Right lung (tissue), 10 donors: ENCODE measurements at places on chromosomes 12 and 14. TPM values are rescaled to one million over a fixed set of nuclear protein-coding genes. Genes with fewer than 3 reads are reported as not detected.

DNA sequence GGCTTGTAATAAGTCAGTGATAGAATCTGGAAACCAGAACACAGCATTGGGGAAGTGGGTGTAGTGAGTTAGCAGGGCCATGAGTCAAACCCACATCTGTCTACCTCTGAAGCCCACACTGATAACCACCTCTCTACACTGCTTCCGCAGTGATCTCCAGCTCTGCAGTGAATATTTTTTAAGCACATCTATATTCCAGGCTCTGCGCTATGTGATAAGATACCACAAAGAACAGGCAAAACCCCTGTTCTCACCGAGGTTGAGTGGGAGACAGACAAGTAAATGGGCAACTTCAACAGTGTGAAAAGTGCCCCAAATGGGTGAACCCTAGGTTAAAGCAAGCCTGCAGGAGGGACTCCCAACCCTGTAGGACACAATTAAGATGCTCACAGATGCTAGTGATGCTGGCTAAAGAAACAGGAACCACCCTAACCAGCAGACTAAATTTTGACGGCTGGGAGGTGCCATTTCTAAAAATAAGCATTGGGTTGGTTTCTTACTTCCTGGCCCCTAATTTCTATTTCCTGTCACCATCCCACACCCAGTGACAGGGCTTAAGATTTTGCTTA is 375.0 kb downstream of the DPF3 start:
- DNase-seq = no peak

The GNB3 gene
- 6.0 TPM for polyA plus RNA-seq

DNA sequence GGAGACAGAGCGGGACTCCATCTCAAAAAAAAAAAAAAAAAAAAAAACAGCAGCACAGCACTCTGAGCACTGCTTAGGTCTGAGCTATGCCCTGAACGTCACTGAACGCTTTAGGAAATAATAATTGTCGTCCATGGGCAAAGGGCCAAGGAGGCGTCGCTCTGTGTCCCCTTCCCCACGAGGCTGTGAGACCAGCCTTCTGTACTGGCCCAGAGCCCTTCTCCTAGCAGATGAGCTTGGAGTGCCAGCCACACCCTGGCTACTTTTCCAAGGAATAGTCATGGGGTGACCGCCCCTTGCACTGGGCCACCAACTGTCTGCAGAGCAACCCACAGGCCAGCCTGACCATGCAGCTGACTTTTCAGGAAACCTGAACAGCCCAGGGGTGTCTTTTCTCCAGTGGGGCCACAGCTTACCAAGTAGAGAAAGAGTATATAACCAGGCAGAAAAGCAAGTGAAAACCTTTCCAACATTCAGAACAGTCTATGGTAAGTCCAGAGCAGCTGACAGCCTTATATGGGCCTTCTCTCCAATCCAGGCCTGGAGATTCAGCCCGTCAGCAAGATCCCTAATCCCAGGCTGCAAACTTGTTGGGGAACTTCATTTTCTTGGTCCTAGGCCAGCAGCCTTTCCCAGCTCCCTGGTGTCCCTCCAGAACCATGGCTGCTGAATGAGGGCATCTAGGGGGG is 28.5 kb downstream of the CD9 start:
- DNase-seq = no peak

DNA sequence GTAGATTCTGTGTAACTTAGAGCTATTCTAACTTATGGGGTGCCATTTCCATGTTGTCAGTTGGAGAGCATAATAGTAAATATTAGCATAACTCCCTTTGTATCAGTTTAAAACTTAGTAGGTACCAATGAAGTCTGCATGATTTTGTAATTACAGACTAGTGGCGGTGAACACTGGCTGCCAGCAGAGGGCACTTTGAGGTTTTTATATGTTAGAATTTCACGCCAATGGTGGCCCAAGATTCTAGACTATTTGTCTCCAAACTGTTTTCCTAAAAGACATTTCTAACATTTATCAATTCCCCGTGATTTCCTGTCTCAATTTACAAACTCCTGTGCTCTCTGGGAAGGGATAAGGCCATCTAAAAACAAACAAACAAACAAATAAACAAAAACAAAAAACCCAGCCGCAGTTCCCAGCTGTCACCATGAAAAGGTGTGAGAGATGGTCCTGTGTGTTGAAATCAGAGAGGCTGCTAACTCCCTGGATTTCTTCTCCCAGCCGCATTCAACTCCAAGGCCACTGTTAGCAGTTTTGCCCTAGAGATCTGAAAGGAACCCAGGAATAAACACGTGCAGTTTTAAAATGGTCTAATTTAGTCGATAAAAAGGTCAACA is 57.6 kb downstream of the BRMS1L start:
- DNase-seq = peak; percentile 19

- DNase-seq = peak; percentile 67
Measured at GRCh38 chr12:119412811-119413794, 78.6 kb downstream of the CCDC60 start.

DNA sequence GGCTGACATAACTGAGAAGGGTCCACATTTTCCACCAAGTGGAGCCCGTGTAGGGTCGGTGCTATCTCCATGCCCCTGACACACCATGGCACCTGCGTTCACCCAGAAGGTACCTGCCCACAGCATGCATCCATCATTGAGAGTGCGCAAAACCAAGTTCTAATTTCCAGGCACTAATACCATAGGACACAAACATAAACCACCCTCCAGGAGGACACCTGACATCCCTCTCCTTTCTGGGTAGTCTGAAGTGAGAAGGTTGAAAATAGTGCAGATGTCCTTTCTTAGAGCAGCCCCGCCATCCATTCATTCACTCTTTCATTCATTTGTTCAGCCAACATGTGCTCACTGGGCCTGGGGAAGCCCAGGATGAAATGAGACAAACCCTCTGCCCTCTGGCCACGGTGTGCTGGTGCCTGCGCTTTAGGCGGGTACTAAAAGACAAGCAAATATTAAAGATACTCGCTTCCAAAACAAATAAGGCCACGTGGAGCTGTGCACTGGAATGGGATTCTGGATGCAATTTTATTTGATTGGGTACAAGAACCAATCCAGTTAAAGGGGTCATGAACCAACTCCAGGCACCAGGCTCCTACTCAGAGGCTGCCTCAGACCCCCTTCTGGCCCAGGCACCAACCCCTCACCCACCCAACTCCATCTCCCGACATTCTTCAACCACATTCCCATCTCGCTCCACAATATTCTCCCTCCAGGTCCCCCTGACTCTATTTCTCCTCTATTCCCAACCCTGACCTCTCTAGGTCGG is 1.2 kb downstream of the TTC7B start:
- DNase-seq = no peak

GRCh38 chr14:55665067-55665675 is 85.2 kb downstream of the KTN1 start:
- no peak for DNase-seq

GRCh38 chr12:49661746-49662145 is 38.4 kb downstream of the PRPF40B start:
- DNase-seq = no peak

The TROAP gene
- 31.7 TPM for polyA plus RNA-seq

The CLMN gene
- polyA plus RNA-seq = 13.4 TPM

- no peak for DNase-seq
Measured at GRCh38 chr12:77122236-77122635, 56.9 kb upstream of the E2F7 start.

GRCh38 chr14:91397965-91398591 is 19.5 kb downstream of the CCDC88C start:
- DNase-seq = no peak

- no peak for DNase-seq
Measured at GRCh38 chr12:116894913-116895312, 13.7 kb upstream of the HRK start.

The EFS gene
- polyA plus RNA-seq = 67.0 TPM

- DNase-seq = no peak
Measured at GRCh38 chr14:51074701-51075385, 20.1 kb downstream of the TRIM9 start.

The C12orf54 gene
- polyA plus RNA-seq = 0.49 TPM

- DNase-seq = no peak
Measured at GRCh38 chr12:16675438-16675837, 69.5 kb upstream of the LMO3 start.

The ADAMTS20 gene
- polyA plus RNA-seq = 0.06 TPM

GRCh38 chr14:40213701-40214100 is 781.5 kb upstream of the FBXO33 start:
- no peak for DNase-seq

DNA sequence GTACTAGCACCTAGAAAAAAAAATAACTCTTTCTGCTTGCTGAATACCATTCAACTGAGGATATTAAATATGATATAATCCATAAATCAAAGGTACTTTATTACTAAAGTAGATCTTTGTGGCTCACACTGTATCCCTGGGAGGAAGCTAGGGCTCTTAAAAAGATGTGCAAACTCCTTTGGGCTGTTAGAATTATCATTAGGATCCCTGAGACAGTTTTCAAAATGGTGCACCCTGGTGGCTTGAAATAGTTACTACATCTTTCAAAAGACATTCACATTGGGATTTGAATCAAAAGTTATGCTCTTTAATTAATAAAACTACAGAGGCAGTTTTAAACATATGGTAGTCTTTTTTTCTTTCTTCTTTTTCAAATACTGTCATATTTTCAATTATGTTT is 228.5 kb upstream of the G2E3 start:
- no peak for DNase-seq

The MYF6 gene
- 0.48 TPM for polyA plus RNA-seq

DNA sequence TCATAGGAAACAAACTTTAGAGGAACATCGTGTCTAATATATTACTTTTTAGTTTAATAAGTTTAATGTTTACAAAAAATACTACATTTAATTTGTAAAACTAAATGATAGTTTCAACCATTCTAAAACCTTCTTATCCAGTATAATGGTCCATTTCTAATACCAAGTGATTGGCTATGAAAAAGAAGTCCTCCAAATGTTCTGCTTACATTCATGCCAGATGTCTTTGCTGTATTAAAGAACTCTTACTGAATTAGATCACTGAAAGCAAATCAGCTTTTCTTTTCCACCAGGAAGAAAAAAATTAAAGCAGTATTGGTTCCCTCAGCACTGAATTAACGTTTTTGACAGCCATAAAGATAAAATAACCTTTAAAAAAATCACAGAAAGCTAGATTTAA is 3.7 kb downstream of the NOVA1 start:
- no peak for DNase-seq

DNA sequence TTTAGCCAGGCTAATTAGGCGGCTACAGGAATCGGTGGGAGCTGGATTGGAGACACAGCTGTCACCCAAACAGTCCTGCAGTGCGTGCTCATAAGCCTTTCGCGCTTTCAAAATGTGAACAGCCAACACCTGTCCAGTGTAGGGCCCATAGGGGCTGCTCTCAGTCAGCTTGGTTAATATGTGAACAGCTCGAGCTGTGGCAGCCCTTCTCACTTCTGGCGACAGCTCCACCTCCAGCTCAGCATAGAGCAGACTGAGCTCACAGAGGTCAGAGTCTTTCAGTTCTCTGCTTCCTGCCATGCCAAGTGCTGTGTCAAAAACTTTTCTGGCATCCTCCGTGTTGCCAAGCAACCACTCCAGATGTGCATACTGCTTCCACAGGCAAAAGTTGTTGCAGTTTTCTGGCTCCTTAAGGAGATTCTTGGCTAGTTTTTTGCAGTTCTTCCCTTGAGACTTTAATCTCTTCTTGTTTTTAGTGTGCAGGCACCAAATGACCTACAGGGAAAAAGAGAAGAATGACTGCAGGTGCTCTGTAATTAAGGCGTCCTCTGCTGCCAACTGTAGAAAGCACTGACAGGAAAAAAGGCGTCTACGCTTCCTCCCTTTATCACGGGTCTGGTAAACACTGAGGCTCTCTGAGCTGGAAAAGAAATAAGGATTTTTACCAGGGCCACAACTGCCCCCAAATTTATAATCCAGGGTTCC is 32.5 kb downstream of the PSMC1 start:
- peak; percentile 15 for DNase-seq

The PKP2 gene
- 6.6 TPM for polyA plus RNA-seq

DNA sequence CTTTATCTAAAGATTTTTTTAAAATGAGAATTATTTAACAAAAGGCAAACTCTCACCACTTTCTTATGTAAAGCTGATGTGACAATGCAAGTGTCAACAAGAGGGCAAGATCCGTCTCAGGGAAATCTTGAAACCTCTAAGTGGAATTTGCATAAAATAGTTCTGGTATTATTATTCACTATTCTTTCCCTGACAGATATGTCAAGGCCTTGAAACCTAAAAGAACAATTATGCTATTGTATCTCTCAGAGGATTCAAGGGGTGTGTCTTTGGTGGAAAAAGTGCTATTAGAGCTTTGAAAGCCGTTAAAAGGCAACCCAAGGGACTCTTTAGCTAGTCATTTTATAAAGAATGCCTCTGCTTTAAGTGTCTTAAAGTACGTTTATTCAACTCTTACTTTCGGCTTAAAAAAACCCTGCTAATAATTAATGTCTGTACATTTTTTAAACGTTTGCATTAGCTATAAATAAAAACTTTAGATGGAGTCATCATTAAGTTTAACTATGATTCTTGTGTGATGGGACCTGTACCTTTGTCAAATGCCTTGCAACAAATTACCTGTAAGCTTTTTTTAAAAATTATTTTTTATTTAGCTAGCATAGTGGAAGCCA is 585.5 kb downstream of the VRK1 start:
- DNase-seq = no peak

DNA sequence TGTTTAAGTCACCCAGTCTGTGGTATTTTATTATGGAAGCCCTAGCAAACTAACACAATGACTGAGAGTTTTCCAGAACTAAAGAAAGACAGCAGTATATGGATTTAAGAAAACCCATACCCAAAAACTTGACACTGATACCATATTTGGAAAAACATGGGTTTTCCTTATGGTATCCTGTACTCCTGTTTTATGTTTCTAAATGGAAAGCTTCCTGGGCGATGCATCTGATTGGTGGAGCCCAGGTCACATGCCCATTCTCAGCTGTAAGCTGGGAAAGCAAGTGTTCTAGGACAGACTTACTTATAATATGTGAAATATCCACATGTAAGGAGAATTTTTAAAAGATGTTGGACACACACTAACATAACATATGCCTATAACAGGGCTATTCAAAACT is 4.5 kb upstream of the RNASE4 start:
- no peak for DNase-seq
